ENCODE measurements at places on chromosomes 2 and 18.

GRCh38 chr2:224847381-224847780 lies 131.2 kb upstream of the CCDC195 start:
- DNase-seq = no peak

- peak; percentile 74 for DNase-seq
Measured at GRCh38 chr2:234550511-234551107, 53.7 kb upstream of the ARL4C start.

DNA sequence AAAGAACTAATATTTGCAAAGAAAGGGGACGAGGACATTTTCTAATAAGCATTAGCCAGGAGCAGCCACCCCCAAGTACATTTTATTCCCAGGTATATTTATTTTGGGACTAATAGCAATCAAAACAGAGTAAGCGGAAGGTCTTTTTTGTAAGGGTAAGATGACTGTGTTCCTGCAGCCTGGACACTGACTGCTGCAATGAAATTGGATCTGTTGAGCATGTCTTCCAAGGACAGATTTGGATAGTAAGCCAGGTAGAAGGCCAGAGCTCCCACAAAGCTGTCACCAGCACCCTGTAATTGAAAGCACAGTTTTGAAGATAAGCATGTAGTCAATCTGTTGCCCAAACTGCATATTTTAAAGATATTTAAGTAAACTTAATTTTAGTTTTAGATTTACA lies 10.0 kb downstream of the MRPL33 start:
- DNase-seq = no peak

GRCh38 chr2:113876503-113877387 lies 13.1 kb upstream of the ACTR3 start:
- DNase-seq = peak; percentile 36

DNA sequence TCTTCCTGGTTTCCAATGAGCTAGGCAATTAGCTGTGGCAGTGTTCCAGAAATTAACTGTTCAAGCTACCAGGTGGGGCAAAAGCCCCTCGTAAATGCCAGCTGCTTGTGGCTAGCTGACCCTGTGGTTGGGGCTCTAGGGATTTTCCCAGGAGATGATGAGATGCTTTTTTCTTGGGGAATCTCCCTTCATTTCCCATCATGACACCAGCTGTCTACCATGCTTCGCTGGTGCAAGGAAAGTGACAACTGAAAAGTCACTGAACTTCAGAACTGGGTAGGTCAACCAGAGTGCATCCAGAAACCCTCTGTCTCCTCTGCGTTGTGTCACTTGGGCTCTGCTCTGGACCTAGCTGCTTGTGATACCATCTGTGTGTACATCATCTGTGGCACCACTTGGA lies 386.5 kb upstream of the DCC start:
- DNase-seq = no peak

DNA sequence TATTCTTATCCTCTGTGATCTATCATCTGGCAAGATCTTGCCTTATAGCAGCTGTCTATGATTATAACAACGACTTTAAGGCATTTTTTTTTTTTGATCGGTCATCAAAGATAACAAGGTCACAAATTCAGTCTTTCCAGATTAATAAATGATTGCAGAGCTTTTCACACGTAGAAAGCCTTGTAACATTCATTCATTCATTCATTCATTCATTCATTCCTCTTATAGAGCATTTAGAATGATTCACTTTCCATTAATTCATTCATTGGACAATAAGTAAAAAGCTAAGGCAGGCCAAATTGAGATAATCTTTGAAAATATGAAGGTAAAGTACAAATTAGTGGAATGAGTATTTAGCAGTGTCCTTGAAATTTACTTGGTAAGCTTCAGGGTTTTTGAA lies 223.7 kb downstream of the NUP35 start:
- no peak for DNase-seq

GRCh38 chr2:112138159-112139032 lies at the start of gene FBLN7:
Gene FBLN7 (plus strand): TSS chr2:112138385. CDS start chr2:112138656, 271 bp downstream.
- peak; percentile 39 for DNase-seq

DNA sequence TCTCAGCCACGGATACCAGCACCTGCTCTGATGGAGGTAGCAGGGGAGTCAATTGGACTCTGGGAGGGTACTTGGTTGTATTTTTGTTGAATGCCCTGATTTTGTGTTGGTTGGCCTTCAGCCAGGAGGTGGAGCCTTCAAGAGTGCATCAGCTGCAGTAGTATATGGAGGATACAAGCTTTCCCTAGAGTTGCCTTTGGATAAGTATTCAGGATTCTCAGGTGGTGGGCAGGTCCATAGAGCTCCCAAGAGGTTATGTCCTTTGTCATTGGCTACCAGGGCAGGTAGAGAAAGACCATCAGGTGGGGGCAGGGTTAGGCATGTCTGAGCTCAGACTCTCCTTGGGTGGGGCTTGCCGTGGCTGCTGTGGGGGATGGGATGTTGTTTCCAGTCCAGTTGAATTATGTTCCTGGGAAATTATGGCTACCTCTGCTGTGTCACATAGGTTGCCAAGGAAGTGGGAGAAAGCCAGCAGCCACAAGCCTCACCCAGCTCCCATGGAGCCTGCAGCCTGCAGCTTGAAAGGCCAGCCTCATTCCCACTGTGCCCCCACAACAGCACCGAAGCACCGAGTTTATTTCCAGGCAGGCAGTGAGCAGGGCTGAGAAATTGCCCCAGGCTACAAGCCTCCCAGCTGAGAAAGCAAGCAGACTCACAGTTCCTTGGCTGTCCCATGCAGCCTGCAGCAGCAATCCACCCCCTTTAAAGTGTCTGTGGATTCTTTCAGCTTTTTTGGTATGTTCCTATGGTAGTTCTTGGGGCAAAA lies 38.6 kb upstream of the CHST9 start:
- peak; percentile 58 for DNase-seq
